Tibial nerve (tissue), 4 donors: ENCODE measurements at places on chromosomes 13 and 19. TPM values are rescaled to one million over a fixed set of nuclear protein-coding genes. Genes with fewer than 3 reads are reported as not detected.

Gene ZNF805
- total RNA-seq, result 19.8 TPM

Gene CYP4F11
- total RNA-seq, result 3.1 TPM

Gene SHANK1
- total RNA-seq, result 0.21 TPM

Gene EPSTI1
- total RNA-seq, result 16.8 TPM

Gene PCDH17
- total RNA-seq, result 9.8 TPM

Gene DNAAF3
- total RNA-seq, result 2.7 TPM

Gene ANGPTL4
- 256 TPM for total RNA-seq

Gene LMTK3
- total RNA-seq, result under 0.01 TPM

Gene SMIM24
- not detected for total RNA-seq

Gene ZNF846
- 20.8 TPM for total RNA-seq

Gene ZNF850
- total RNA-seq, result 3.3 TPM
